ENCODE measurements at places on chromosomes 1 and 21.
A peak's percentile ranks its signal among the peaks of the same experiment; 100 is the strongest.

DNA sequence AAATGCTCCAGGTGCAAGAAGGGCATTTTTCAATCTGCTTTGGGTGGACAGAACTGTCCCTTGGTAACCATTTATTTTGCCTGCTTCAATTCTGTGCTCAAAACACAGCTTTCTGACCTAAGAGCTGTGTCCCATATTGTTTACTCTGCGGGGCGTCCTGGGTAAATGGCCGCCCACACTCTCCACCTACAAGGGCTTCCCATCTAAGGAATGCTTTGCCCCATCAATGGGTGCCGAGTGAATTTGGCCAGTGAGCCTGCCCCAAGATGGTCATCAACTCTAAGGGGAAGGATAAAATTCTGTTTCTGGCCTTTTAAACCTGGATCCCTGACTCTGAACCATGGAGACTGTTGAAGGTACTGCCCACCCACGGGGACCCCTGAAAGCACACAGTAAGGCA is 55.5 kb upstream of the FAM89A start:
- no peak for DNase-seq

- DNase-seq, result no peak
Observed at GRCh38 chr1:59577774-59578173, 237.0 kb upstream of the HOOK1 start.

DNA sequence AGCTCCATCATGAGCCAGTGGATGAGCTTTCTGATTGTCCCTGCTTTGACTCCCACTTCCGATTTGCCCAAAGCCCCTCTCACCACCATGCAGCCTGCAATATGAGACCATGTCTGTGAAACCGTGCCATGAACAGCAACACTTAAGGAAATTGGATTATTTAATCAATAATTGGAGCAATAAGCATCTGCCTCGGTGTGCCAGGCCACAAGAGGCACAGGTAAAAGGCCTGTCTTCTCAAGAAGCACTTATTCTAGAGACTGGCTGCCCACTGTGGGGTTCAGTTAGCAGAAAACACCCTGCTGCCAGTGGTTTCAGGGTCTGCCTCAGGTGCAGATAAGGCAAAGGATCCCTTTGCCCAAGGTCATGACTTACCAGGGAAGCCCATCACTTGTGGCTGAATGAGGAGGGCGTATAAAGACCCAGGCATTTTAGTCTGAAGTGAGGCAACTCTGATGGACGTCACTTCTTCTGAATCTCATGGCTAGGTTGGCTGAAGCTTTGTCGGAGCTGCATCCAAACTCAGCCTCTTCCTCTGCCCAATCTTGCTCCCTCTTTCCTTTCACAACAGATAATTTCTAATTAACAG is 7.1 kb upstream of the CHI3L2 start:
- no peak for DNase-seq

DNA sequence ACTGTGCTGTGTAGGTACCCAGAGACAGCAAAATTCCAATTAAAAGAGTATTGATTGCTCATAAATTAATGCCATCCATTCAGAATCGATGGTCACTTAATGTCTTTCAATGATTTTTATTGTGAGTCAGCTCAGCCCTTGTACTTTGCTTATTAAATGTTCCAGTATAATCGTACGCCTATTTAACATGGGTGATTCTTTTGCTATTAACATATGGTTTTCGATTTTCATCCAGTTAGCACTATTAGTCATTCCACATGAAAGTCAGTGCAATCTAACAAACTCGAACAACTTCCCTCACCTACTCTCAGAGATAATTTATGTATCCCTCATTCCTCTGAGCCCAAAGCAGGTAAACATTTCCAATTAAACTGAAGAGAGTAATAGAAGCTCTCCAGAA is 109.6 kb upstream of the APP start:
- DNase-seq, result no peak

GRCh38 chr1:53413175-53414001 is 45.8 kb upstream of the DMRTB1 start:
- DNase-seq, result peak; percentile 72

DNA sequence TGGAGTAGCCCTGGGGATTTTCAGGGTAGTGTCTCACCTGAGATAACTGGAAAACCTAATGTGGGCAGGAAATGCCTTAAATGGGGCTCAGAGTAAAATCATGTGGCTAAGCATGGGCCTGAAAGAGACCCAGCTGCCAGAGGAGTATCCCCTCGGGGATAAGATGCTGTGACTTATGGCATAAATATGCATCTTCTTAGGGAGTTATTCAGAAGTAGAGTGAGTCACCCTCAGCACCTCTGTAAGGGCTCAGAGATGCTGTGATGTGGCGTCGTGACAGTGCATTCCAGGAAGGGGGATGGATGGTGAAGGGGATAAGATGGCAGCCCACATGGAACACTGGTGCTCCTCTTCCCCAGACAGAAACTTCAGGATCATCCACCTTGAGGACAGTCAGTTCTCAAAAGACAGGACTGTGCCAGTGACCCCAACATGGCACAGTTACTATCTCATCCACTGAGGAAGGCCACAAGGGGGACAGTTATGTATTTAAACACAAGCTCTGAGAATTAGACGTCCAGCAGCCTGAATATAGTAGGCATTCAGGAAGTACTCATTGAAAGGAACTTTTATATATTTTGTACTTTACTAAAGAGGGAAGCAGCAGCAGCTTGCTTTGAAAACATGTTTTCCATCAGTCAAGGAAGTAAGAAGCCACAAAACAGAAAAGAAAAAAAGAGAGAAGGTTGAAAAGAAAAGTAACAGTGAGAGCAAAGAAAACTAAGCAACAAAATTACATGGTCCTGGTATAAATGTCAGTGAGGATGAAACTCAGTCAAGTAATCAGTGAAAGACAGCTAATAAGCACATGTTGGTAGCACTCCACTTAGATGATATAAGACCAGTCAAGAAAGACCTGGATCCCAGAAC is 8.3 kb downstream of the IL24 start:
- no peak for DNase-seq
